Activated CD4-positive, alpha-beta T cell treated with anti-CD3 and anti-CD28 coated beads for 36 hours (primary cell): ENCODE measurements at places on chromosomes 3 and 15. TPM values are rescaled to one million over a fixed set of nuclear protein-coding genes. Genes with fewer than 3 reads are reported as not detected.

GRCh38 chr3:171788546-171789351 is 21.5 kb downstream of the PLD1 start:
- no peak for DNase-seq

The HSPBAP1 gene
- 4.4 TPM for total RNA-seq

- DNase-seq: no peak
Observed at GRCh38 chr15:76235186-76235826, 76.0 kb downstream of the ETFA start.

The C15orf62 gene
- 0.80 TPM for total RNA-seq

- DNase-seq: no peak
Observed at GRCh38 chr3:155504682-155505081, 211.2 kb upstream of the STRIT1 start.

DNA sequence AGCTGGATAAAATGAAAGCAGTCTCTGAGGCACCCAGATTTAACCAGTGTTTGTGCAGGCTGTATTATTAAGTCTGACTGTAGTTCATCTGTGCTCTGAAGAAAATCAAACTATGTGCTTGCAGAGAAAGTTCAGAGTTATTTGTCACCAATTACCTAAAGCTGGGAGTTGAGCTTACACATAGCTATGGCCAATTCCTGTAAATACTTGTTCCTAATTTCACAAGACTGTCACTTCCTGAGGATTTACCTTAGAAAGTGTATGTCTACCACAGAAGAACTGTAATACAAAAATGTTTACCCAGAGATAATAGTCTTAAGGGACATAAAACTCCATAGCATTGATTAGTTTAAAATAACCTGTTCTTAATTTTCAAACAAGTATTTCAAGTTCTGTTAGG is 628.4 kb upstream of the TGFBR2 start:
- no peak for DNase-seq

The CADPS gene
- total RNA-seq: not detected

- no peak for DNase-seq
Observed at GRCh38 chr3:157816896-157817295, 289.3 kb downstream of the SHOX2 start.
